SK-MEL-5 (cell line): ENCODE measurements at places on chromosomes 16 and 17. TPM values are rescaled to one million over a fixed set of nuclear protein-coding genes. Genes with fewer than 3 reads are reported as not detected.

DNA sequence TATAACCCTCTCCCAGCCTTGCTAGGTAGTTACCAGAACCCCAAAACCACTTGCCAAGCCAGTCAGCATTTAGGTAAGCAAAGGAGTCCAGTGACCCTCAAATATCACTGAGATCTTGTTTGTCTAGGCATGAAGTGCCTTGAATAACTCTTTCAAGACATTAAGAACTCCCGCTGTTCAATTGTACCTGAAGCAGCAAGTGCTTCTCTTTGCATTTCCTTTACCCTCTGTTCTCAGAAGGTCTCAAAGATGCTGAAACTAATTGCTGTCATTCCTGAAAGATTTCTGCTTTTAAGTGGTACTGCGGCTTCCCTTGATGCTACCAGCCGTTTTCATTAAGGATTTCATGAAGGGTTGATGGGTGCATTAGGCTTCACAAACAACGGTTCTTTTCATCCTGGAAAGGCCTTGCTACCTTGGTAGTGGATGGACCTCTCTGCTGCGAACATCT, 142.7 kb downstream of the PITPNC1 start:
- DNase-seq = no peak

GRCh38 chr17:51189628-51190027, 23.4 kb downstream of the NME2 start:
- no peak for DNase-seq

- DNase-seq = no peak
These were observed 40.1 kb upstream of the JPH3 start for GRCh38 chr16:87562201-87562600.

GRCh38 chr17:59327981-59328290, 3.5 kb upstream of the YPEL2 start:
- DNase-seq = no peak

GRCh38 chr17:42517516-42517915, 18.5 kb upstream of the NAGLU start:
- DNase-seq = peak; percentile 89

DNA sequence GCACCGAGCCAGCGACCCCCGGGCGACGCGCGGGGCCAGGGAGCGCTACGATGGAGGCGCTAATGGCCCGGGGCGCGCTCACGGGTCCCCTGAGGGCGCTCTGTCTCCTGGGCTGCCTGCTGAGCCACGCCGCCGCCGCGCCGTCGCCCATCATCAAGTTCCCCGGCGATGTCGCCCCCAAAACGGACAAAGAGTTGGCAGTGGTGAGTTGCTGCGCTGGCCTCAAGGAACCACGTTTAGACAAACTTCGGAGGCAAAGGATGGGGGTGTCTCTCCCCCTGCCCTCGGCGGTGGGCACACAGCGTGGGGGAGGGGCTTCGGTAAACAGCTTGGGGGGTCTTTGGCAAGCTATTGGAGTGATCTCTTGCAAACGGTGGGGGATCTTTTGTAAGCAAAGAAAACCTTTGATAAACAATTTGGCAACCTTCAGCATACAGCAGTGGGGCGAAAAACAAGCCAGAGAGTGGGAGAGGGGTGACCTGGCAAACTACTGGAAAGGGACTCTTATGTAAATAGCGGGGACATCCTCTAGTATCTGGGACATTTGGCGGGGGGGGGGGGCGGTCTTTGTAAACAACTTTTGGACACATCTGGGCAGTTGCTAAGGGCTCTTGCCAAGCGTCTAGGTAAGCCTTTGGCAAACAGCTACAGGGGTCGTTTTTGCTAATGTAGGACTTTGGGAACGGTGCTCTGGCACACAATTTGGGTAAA, 587 bp downstream of the MMP2 start:
- no peak for DNase-seq

DNA sequence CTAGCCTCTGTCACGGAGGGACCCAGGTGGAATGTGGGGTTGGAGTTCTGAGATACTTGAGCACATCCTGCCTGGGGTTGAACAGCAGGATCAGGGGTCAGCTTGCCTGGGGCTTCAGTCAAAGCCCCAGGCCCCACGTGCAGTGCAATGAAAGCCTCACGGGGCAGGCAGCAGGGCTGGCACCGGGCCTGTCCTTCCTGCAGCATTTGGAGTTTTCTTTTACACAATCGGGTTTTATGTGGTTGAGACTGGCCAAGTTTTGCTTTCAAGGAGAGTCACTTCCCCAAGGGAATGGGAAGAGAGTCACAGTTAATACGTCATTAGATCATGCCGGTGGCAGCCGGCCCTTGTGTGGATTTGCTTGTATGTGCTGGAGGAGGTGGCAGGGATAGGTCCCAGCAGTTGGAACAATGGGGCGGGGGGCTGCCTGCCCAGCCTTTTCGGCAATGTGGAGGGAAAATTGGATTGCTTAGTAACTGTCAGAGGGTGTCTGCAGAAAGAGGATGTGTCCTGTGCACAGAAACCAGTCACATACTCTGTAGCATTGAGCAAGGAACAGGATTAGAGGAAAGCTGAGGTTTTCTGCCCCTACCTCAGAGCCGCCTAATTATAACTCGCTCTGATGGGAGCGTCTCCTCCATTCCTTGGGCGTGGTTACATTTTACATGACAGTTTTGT, 4.5 kb downstream of the RMI2 start:
- DNase-seq = peak; percentile 93

DNA sequence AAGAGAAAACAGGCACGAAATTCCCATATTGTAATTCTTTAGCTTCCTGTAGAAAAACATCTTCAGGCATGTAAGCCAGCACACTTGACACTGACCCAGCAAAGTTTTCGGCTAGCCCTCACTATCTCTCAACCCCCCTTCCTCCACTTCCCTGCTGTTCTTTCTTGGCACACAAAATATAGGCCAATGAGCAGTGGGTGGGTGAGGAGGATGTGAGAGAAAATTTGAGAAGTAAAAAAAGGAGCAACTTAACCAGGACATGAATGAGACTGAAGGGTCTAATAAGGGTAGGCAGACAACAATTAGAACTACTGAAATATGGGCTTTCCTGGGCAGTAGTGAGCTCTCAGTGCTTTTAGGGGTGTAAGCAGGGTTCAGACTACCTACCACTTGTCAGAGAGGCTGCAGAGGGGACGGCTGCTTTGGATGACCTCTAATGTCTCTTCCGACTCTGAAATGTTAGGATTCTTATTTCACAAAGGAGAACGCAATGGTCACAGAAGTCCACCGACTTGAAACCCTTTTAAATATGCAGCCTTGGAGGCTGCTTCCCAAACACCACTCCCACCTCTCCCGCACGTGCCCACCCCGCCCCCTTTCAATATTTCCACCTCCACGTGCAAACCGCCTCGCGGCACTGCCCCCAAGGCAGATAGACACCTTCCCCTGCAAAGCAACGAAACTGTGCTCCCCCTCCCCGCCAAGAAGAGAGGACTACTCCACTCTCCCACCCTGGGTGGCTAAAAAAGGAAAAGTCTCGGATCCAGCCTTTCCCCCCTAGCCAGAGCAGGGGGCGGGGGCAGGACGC, 889 bp downstream of the MBTD1 start:
- DNase-seq = no peak

- no peak for DNase-seq
These were observed 632 bp downstream of the SLC9A5 start for GRCh38 chr16:67249178-67250044.

GRCh38 chr16:80231121-80231520, 309.7 kb upstream of the DYNLRB2 start:
- no peak for DNase-seq

DNA sequence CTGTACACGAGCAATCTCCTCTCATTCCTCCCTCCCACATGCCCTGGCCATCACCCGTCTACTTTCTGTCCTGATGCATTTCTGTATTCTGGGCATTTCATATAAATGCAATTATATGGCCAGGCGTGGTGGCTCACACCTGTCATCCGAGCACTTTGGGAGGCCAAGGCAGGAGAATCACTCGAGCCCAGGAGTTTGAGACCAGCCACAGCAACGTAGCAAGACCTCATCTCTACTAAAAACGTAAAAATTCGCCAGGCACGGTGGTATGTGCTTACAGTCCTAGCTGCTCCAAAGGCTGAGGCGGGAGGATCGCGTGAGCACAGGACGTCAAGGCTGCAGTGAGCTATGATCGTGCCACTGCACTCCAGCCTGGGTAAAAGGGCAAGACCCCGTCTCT, 4.8 kb downstream of the MEAK7 start:
- no peak for DNase-seq

DNA sequence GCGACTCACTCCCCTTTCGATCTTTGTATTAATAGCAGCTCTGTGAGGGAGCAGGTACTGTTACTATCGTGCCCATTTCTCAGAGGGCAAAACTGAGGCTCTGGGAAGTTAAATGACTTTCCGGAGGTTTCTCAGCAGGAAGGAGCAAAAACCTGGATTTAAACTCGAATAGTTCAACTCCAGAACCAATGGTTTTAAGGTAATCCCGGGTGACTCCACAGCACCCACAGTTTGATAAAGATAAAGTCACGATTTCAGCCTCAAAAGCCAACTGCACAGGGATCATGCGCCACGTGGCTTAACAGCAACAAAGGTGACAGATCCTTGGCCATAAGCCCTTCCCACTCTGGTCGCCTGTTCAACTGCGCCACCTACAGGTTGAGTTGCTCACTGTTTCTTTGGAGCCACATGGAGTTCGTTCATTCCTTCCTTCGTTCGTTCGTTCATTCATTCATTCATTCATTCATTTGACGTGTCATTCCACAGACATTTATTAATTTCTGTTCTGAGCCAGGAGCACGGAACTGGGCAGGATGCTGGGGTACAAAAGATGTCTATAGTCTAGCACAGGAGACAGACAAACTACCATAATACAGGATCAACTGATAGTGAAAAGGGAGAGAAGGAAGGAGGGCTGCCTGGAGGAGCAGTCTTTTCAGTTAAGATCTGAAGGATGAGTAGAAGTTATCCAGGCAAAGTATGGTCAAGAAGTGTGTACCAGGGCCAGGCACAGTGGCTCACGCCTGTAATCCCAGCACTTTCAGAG, 134.8 kb downstream of the HS3ST2 start:
- DNase-seq = peak; percentile 84

- peak; percentile 74 for DNase-seq
These were observed 17.0 kb downstream of the DUSP14 start for GRCh38 chr17:37506678-37507077.

GRCh38 chr17:38436386-38436785, 8.1 kb downstream of the ARHGAP23 start:
- peak; percentile 77 for DNase-seq

DNA sequence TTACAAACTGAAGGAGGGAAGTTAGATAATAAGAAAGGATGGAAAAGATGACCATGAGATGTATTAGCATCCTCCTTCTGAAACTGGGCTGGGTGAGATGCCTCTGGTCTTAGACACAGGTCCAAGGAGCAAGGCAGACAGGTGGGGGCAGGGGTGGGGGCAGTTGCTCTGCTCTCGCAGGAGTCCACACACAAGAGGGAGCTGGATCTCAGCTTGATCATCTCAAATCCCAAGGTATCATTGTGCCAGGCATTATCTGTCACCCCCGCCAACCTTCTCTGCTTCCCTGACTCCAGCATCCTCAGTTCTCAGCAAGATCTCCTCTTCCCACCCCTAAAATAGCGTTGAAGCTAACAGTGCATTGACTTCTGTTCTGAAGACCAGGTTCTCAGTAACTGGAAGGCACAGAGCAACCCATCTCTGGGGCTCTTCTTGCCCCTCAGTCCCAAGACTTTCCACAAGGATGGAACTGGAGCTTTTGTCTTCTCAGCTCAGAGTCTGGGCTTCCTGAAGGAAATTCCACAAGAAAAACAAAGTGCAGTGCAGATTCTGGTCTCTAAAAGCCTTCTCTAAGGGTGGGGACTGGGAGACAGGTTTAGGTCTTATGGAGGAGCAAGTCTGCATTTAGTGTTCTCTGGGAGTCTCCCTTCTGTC, 1.6 kb downstream of the FLOT2 start:
- DNase-seq = no peak

DNA sequence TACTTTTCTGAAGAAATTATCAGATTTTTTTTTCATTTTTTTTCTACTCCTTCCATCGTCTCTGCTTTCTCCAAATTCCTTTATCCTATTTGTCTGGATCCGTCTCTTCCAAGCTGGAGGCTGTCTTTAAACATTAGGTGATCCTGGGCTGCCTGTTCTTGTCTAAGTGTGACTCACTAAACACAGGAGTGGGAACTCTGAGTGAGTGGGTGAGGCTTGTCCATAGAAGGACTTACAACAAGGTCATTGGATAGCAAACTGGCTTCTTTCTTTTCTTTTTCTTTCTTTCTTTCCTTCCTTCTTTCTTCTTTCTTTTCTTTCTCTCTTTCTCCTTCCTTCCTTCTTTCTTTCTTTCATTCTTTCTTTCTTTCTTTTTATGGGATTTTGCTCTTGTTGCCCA, 18.2 kb downstream of the ALOX15 start:
- DNase-seq = no peak

DNA sequence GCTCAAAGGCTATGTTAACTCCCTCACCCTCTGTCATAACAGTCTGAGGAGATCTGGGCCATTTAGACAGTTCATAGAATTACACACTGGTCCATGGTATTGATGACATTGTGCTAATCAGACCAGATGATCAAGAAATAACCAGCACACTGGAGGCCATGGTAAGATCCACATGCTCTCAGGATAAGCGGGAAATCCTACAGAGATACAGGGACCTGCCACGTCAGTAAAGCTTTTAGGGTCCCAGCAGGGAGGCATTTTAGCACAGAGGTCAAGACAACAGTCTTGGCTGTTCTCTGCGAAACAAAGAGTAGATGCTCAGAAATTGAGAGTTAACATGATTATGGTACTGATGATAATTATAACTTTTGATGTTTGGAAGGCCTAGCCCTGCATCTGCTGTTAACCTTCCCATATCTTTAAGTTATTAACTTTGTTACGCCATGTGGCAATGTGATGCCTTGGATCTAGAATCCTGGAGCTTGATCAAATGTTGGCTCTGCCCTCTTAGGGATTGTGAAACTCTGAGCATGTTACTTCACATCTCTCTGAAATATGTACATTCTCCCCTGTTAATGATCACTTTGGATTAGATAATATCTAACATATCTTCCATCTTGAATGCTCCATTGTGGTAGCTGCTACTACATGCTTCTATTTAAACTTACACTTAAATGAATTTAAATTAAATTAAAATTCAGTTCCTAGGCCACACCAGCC, 172.0 kb upstream of the SOX9 start:
- DNase-seq = no peak

DNA sequence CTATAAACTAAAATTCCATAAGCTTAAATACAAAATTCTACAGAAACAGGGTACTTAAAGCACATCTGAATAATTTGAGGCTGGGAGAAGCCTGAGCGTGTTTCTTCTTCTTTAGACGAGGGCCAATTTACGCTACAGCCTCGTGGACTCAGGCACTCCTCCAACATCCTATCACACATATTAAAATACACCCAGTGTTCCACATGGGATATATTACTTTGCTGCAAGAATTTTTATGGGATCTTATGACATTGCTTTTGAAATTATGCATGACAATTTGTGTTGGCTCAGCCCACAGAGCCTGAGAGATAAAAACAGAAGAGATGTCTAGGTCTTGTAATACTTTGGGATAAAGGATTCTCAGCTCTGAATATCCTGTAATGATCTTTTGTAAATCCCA, 3.5 kb upstream of the TANGO6 start:
- no peak for DNase-seq

Gene HAS3
- total RNA-seq = 0.05 and 0.32 TPM in 2 replicates

Gene RILP
- total RNA-seq = 10.4 and 12.1 TPM in 2 replicates

Gene NLRC3
- not detected in 2 replicates for total RNA-seq

Gene CSH1
- not detected in 2 replicates for total RNA-seq

Gene AIPL1
- total RNA-seq = not detected in 2 replicates

Gene GAST
- total RNA-seq = not detected in 2 replicates

Gene AATK
- total RNA-seq = 6.9 and 9.3 TPM in 2 replicates

Gene NME4
- total RNA-seq = 176 and 197 TPM in 2 replicates

Gene TPSD1
- not detected in 2 replicates for total RNA-seq

Gene RND2
- not detected in 2 replicates for total RNA-seq

Gene DBNDD1
- total RNA-seq = 22.9 and 23.1 TPM in 2 replicates

Gene ABAT
- total RNA-seq = 0.53 and 0.92 TPM in 2 replicates
